Activated CD4-positive, CD25-positive, alpha-beta regulatory T cell treated with anti-CD3 and anti-CD28 coated beads, Interleukin-2, amount 50 U/mL, for 72 hours (primary cell): ENCODE measurements at places on chromosomes 12 and 14.

- DNase-seq = peak; percentile 31
Measured at GRCh38 chr12:56836800-56837663, 73.9 kb downstream of the HSD17B6 start.

DNA sequence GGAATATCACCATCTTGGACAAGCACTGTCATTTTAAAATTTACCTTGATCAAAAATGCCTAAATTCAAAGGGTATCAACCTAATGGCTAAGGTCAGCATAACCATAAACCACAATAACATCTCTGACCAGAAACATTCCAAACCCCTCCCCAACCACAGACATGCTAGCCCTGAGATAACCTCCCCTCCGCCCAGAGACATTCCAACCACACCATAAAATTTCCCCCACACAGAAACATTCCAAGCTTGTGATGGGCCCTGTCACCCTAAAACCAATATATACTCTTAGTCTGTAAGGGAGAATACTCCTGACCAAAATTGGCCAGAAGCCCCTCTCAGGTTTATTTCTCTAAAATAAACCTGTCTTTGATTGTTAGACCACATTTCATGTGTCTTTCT is 17.7 kb downstream of the EPYC start:
- no peak for DNase-seq

DNA sequence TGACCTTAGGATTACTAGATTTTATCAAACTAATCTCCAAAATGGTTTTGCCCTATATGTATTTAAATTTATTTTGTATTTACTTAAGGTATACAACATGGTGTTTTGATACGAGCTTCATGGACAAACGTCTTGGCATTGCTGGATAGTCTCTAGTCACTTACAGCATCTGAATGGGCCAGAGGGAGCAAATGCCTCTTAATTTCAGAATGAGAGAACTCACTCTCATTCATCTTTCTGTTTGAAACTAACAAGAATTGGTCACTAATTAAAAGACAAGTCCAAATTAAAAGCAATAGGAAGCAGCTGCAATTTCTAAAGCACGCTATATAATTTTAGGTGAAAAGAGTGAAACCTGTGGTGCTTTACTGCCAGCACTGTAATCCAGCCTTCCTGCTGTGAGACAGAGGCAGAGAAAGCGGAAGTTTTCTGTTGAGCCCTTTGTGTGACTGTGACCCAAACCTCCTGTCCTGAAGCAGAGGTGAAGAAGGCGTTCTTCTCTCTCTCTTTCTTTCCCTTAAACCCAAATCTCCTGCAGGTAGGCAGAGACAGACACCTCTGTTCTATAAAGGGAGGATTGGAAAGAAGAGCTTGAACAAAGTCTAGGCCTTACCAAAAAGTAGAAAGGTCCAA is 184.6 kb upstream of the NAV3 start:
- no peak for DNase-seq

GRCh38 chr12:53480491-53481442 is 18.5 kb downstream of the MAP3K12 start:
- DNase-seq = no peak
